ENCODE measurements at places on chromosomes 7 and 10. TPM values are rescaled to one million over a fixed set of nuclear protein-coding genes. Genes with fewer than 3 reads are reported as not detected.

DNA sequence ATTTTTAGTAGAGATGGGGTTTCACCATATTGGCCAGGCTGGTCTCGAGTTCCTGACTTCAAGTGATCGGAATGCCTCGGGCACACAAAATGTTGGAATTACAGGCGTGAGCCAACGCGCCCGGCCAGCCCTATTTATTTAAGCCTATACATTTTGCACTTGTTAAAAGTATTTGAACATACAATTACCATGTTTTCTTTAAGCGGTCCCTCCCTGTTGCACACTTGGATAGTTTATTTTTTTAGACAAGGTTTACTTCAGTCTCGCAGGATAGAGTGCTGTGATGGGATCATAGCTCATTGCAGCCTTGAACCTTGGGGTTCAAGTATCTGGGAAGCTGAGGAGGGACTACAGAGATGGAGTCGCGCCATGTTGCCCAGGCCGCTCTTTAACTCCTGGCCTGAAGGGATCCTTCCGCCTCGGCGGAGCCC is 35.7 kb upstream of the SRRM3 start:
- no peak for DNase-seq

DNA sequence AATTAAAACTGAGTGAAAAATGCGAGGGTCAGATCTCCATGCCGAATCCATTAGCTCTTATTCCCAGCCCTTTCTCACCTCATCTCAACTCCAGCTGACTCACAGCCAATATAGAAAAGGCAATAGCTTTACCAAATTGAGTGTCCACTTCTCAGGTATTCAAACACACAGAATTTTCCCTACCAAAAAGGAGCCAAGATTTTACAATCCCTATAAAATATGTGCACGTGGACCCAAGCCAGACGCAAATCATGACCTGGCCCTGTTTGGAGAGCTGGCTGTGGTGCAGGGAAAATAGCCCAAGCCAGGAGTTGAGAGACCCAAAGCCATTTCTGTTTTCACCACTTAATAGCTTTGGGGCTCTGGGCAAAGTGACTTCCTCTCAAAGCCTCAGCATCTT is 379.7 kb upstream of the AUTS2 start:
- no peak for DNase-seq

GRCh38 chr7:48537561-48537960 is 366.3 kb downstream of the ABCA13 start:
- DNase-seq, result no peak

Gene KAZALD1
- 22.5 TPM for total RNA-seq

- DNase-seq, result no peak
These were observed 2.0 kb downstream of the HPSE2 start for GRCh38 chr10:99233689-99234037.

Gene H2BK1
- total RNA-seq, result 0.64 TPM

GRCh38 chr7:149125189-149125862 is 798 bp downstream of the ZNF425 start:
- no peak for DNase-seq

Gene OR2A14
- total RNA-seq, result not detected

Gene TMEM213
- not detected for total RNA-seq

Gene TAS2R40
- total RNA-seq, result not detected

Gene OPN4
- 0.02 TPM for total RNA-seq

Gene PDE1C
- 1.9 TPM for total RNA-seq

GRCh38 chr10:91347529-91347928 is 62.6 kb upstream of the HECTD2 start:
- DNase-seq, result no peak

Gene NAT16
- total RNA-seq, result not detected

Gene C10orf53
- total RNA-seq, result not detected

GRCh38 chr7:156747718-156748117 is 107.1 kb downstream of the RNF32 start:
- DNase-seq, result no peak

Gene TYSND1
- total RNA-seq, result 9.2 TPM

DNA sequence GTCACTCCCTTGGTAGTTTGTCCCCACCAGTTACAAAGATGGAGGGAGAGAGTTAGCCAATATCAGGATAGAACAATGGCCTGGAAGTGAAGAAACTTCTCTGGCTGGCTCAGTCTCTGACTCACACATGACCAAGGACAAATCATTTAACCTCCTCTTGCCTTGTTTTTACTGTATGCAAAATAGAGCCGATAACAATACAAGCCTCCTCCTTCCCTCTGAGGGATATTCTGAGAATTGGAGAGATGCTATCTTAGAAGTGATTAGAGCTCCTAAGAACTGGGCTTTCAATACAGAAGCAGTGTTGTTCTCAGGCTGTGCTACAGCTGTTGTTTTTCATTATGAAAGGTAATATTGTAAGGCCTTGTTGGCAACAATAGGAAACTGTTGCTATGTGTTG is 87.7 kb upstream of the EGR2 start:
- no peak for DNase-seq

Gene OR2A7
- total RNA-seq, result not detected

DNA sequence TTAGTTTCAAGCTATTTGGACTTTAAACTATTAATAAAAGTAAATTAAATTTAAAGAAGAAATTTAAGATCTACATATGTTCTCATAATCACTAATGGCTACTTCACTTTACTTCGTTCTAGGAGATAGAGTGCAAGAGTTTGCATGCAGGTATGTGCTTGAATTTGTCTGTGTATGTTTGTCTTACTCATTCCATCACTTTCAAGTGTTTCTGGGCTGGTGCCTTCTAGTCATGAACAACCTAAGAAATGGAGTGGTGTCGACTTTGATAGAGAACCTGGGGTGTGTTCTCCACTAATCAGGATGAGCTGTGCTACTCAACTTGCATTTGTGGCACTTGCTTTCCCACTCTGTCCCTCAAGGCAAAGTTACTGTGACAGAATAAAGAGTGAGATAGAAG is 169.9 kb downstream of the KCND2 start:
- DNase-seq, result no peak

DNA sequence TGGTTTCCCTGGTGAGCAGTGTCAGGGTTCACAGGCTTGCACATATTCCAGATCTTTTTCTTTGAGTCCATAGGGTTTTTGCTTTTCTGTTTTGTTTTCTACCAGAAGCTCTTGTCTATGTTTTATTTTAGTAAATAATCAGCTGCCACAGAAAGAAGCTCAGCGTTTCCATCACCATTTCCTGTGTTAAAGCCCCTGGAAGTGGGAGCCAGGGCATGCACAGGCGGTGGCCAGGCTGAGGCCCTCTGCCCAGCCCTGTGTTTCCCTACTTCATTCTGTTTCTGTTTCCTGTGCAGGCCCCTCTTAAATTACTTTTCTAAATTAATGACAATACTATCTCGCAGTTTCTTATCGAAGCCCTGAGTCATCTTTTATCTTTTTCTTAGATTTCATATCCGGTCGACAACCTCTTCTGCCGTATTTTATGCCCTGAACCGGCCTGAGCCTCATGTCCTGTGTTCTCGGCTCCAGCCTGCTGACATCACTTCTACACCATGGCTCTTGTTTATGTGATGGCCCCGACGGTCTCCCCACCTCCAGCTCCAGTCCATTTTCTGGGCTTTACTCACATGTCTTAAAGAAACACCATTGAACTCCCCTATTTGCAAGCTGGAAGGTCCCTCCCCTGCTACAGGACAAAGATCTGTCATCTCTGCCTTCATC is 442.2 kb downstream of the TCERG1L start:
- no peak for DNase-seq

Gene SHOC2
- 20.8 TPM for total RNA-seq

GRCh38 chr7:92496876-92497275 is 19.1 kb upstream of the ERVW-1 start:
- no peak for DNase-seq

GRCh38 chr7:20598459-20599309 is 16.8 kb upstream of the ABCB5 start:
- DNase-seq, result peak; percentile 87

GRCh38 chr10:78905015-78905956 is 163.5 kb upstream of the ZMIZ1 start:
- no peak for DNase-seq

- peak; percentile 71 for DNase-seq
These were observed 575.6 kb downstream of the ARL4A start for GRCh38 chr7:13262929-13263530.

GRCh38 chr7:608361-608760 is 88.7 kb upstream of the PDGFA start:
- DNase-seq, result no peak
